ENCODE measurements at places on chromosomes 6 and 20.

DNA sequence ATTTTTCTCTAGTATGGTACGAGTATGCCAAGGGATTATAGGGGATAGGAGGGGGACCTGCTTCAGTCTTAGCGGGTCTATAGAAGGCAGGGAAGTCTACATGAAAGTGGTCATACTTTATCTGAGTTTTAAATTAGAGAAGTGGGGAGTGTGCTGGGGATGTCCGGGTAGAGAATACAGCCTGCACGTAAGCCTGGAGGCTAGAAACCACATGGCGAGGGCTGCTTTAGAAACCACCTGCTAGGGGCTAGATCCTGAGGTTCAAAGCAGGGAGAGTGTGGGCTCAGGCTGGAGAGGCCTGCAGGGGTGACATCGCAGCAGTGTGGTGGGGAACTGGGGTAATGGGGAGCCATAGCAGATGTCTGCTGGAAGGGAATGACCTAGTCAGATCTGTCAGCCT, 85.2 kb downstream of the VEGFA start:
- H3K4me3 ChIP-seq, result no peak overlapping the region
- H3K4me1 ChIP-seq, result no peaks in the 10 kb centered on the region
- H3K36me3 ChIP-seq, result no peaks in the 10 kb centered on the region
- H3K27me3 ChIP-seq, result no peaks in the 10 kb centered on the region

- H3K36me3 ChIP-seq, result no peaks in the 10 kb centered on the region
- DNase-seq, result no peak
- no peak overlapping the region for H3K4me3 ChIP-seq
- peaks cover 55% of the 10 kb centered on the region for H3K4me1 ChIP-seq
- H3K27me3 ChIP-seq, result no peaks in the 10 kb centered on the region
These were observed 205.0 kb downstream of the KCNQ5 start for GRCh38 chr6:72826744-72827438.

DNA sequence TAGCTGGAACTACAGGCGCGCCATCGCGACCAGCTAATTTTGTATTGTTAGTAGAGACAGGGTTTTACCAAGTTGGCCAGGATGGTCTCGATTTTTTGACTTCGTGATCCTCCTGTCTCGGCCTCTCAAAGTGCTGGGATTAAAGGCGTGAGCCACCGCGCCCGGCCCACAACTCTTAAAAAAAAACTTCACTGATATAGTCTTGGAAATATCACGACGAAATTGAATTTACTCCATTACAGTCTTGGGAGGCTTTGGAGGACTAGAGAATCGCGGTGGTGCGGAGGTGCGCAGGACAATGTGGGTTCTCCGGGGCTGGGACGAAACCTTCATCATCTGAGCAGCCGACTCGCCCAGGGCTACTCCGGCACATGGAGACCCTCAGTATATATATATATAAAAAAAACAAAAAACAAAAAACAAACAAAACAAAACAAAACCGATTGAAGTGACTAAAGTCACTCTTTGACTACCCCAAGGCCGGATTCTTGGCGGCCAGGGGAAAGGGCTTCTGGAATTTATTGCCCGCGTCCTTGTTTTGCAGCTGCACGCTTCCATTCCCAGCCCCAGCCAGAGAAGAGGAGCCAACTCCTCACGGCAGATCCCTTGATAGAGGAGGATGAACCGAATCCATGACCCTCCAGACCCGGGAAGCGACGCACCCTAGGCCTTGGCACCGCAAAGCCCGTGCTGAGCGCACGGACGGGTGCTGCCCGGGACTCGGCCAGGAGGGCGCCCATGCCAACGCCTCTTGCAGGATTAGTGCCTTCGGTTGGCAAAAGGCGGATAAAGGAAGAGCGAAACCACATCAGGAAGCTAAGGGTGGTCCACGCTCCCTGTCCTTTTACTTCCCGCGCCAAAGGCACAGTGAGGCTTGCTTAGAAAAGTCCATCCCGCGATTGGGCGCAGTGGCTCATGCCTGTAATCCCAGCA, 1.7 kb upstream of the GCM2 start:
- H3K27me3 ChIP-seq, result peaks cover 21% of the 10 kb centered on the region
- no peak overlapping the region for H3K4me3 ChIP-seq
- no peak for DNase-seq
- H3K36me3 ChIP-seq, result no peaks in the 10 kb centered on the region
- H3K27ac ChIP-seq, result no peak overlapping the region

GRCh38 chr6:85394853-85395538, 54.9 kb upstream of the NT5E start:
- no peak for DNase-seq
- H3K36me3 ChIP-seq, result no peaks in the 10 kb centered on the region
- H3K27ac ChIP-seq, result no peak overlapping the region
- no peaks in the 10 kb centered on the region for H3K4me1 ChIP-seq

DNA sequence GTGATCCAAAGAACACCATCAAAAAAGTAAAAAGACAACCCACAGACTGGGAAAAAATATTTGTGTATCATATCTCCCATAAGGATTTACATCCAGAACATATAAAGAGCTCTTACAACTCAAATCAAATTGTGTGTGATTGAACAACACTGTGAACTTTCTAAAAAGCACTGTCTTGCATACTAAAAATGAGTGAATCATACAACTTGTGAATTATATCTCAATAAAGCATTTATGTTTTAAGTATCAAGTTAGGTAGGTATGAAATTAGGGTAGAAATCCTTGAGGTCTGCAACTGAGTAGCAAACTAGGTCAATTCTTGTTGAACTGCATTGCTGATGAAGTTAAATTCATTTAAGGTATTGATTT, 14.1 kb downstream of the SAMHD1 start:
- peak overlapping the region; percentile 11 for H3K4me3 ChIP-seq
- H3K4me1 ChIP-seq, result peaks cover 25% of the 10 kb centered on the region
- H3K36me3 ChIP-seq, result peaks cover 17% of the 10 kb centered on the region
- no peak for DNase-seq

- H3K4me3 ChIP-seq, result peak overlapping the region; percentile 61
- H3K27me3 ChIP-seq, result peaks cover 96% of the 10 kb centered on the region
- peak overlapping the region; percentile 16 for H3K27ac ChIP-seq
- peak; percentile 25 for DNase-seq
- H3K4me1 ChIP-seq, result peaks cover 10% of the 10 kb centered on the region
These were observed 9.2 kb upstream of the TBX18 start for GRCh38 chr6:84773431-84774156.

DNA sequence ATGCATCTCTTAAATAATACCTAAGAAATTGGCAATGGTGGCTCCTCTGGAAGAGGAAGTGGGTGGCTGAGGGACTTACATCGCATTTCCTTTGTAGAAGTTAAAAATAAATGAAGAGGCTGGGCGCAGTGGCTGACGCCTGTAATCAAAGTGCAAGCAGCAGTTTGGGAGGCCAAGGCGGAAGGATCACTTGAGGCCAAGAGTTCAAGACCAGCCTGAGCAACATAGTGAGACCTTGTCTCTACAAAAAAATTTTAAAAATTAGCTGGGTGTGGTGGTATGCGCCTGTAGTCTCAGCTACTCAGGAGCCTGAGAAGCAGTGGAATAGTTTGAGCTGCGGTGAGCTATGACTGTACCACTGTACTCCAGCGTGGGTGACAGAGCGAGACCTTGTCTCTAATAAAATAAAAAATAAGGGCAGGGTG, 12.2 kb upstream of the NCOA3 start:
- DNase-seq, result peak; percentile 50
- no peak overlapping the region for H3K27ac ChIP-seq
- H3K36me3 ChIP-seq, result no peaks in the 10 kb centered on the region
- H3K27me3 ChIP-seq, result no peaks in the 10 kb centered on the region
- H3K4me1 ChIP-seq, result peaks cover 23% of the 10 kb centered on the region
- H3K4me3 ChIP-seq, result no peak overlapping the region

Measured in psoas muscle (tissue), 8 donors.